ENCODE measurements at places on chromosomes 1 and 21. TPM values are rescaled to one million over a fixed set of nuclear protein-coding genes. Genes with fewer than 3 reads are reported as not detected.

DNA sequence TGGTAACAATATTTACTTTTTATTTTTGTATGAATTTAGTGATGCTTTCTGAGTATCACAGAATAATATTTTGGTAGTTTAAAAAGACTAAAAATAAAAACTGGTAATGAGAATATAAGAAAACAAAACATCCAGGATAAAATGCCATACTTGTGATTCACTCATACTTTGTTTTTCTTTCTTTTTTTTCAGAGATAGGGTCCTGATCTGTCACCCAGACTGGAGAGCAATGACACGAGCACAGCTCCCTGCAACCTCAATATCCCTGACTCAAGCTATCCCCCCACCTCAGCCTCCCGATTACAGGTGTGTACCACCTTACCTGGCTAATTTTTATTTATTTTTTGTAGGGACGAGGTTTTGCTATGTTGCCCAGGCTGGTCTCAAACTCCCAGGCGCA, 64.2 kb upstream of the ADAM30 start:
- DNase-seq: no peak

- DNase-seq: no peak
Measured at GRCh38 chr1:2523191-2523890, 3.1 kb downstream of the PANK4 start.

CD84 gene
- not detected for total RNA-seq

PRAMEF20 gene
- total RNA-seq: not detected

CLEC20A gene
- not detected for total RNA-seq

DNA sequence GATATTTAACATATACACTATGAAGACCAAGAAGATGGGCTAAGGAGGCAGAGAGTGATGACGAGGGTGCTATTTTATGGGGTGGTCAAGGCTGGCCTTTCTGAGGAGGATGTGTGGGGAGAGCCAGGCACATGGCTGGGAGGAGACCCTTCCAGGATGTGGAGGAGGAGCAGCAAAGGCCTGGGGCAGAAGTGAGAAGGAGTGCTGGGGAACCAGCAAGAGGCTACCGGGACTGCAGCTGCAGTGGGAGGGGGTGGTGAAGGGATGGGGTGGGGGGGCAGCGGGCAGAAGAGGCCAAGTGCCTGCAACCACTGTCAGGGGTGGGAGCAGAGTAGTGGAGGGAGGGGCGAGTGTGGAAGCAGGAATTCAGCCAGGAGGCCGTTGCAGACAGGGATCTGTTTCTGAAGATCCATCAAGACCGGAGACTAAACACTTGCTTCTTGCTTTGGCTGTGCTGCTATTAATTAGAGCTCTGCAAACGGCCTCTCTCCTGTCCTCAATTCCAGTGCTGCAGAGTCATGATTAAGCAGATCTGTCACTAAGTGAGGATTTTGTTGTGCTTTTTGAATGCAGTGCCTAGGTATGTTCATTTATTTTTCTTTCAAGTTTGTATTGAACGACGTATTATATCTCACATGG, 89.9 kb downstream of the IER5 start:
- DNase-seq: no peak

DNA sequence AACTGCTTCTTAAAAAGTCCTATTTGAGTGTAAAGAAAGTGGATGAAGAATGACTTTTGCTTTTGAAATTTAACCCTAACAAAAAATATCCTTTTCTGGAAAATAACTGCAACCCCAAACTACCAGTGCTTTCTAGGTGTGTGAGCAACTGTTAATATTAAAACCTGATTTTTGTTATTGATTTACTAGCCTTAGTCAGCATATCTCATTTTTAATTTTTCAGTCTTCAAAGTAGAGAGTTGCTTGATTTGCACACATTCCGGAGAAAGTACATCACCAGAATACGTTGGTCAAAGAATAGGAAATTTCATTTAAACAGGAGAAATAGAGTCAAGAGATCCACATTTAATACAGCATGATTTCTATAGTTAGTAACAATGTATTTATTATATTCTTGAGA, 141.8 kb upstream of the ADAMTS5 start:
- DNase-seq: no peak

DNA sequence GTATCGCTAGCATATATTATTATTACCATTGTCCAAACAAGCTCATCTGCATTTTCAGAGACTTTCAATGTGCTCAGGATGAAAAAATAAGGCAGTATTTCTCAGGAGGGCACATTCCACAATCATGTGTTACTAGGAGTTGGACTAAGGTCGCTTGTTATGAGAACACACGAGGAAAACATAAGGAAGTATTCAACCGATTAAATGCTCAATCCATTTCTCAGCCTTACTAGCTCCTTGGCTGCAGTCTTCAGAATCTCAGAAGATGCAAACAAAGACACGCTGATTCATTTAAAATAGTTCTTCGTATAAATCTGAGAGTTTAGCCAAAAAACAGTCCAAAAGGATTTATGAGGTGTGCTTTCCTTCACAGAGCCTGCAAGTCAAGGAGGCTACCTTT, 82.0 kb upstream of the JAK1 start:
- no peak for DNase-seq

DNA sequence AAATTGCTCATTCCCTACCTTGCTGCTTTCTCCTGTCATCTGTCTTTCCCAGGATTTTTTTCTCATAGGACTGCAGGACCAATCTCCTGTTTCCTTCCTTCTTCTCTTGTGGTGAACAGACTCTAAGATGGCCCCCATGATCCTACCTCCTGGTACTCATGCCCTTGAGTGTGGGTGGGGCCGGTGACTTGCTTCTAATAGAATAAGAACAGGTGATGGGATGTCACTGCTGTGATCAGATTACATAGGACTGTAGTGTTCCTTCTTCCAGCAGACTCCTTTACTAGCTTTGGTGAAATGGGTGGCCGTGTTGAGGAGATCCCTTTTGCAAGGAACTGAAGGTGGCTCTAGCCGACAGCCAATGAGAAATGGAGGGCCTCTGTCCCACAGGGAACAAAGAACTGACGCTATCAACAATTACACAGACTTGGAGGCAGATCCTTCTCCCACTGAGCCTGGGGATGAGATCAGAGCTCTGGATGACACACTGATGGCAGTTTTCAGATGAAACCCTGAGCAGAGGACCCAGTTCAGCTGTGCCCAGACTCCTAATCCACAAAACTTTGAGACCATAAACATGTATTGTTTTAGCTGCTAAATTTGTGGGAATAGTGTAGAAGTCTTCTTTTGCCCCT, 7.5 kb downstream of the GSTM3 start:
- no peak for DNase-seq

MAN1A2 gene
- 19.5 TPM for total RNA-seq

DNA sequence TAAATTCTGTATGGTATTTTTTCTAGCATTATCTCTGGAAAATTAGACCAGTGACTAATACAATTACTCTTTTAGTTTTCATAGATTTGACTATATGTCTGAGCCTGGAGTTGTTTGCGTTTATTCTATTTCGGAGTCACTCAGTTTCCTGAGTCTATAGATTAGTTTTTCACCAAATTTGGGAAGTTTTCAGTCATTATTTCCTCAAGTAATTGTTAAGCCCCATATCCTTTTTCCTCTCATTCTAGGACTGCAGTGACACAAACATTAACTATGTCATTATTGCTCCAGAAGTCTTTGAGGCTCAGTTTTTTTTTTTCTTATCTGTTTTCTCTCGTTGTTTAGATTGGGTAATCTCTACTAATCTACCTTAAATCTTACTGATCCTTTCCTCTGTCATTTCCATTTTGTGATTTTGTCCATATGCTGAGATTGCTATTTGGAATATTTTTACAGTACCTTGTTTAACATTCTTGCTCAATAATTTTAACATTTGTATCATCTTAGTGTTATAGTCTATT, 886.2 kb downstream of the LTN1 start:
- no peak for DNase-seq

GRCh38 chr1:203554071-203554470, 60.1 kb downstream of the OPTC start:
- no peak for DNase-seq

DNA sequence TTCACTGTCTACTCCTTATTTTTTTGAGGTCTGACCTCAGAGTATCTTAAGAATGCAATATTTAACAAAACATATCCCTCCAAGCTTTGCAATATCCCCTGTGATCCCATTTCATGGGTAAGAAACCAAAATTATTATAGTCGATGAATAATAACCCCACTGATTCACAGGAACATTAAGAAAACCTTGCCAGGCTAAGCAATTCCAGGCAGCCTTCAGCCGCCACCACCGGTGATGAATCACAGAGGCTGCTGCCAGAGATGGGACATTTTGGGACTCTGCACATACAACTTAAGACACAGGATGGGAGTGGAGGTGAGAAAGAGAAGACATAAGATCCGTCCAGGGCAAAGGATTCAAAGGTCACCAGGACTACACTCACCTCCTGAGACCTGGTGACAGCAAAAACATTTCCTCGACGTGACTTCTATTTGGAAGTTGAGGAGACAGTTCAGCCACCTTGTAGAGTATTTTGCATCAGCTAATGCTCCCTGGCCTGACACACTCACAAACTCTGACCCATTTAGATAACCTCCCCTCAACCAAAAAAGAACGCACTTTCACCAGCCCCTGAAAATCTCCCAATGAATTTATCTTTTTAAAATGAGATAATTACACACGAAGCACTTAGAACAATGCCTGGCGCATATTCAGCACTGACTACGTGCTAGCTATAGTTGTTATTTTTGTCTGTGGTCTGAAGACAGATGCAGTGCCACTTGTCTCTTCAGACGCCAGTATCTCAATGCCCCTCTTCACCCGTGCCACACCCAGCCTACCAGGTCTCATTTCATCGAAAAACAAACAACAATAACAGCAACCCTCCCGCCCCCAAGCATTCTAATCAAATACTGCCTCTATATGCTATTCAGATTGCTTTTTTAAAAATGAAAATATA, 17.8 kb upstream of the OVAAL start:
- DNase-seq: no peak

DNA sequence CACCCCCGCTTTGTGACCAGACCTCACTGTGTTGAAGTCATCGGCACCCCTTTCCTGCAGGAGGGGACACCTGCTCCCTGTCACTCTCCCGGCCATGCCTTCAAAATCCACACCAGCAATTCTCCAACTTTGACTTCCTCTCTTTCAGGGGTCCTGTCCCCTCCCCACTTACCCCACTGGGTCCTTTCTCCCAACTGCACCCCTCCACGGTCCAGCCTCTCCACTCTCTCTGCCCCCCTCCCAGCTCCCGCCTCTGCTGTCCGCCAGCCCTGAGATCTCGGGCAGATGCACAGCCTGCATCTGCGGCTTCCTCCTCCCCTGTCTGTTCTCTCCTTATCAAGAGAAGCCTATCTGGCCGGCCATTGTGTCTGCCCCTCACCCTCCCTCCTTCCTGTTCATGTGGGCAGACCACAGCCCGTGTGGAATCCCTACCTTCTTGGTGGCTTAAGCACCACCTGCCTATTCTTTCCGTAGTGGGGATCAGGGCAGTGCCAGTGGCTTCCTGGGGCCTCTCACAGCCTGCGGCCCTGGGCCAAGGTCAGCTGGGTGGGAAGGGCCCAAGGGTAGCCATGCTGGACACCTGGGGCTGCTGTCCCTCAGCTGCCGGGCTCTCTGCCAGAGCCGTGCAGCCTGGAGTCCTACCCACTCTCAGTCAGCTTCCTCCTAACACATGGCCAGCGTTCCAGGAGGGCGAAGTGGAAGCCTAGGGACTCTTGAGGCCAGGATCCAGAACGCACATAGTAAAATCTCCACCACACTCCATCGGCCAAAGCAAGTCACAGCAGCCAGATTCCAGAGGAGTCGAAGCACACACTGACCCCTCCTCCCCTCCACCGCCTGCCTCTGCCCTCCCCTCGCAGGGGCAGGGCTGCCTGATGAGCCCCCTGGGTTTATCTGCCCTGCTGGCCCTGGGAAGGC, 5.1 kb upstream of the HES4 start:
- DNase-seq: no peak

SAMSN1 gene
- not detected for total RNA-seq

FCRL2 gene
- not detected for total RNA-seq

GRCh38 chr1:207056673-207057072, 3.6 kb downstream of the PFKFB2 start:
- DNase-seq: no peak

- no peak for DNase-seq
Measured at GRCh38 chr1:198275597-198275996, 118.8 kb downstream of the NEK7 start.

DNA sequence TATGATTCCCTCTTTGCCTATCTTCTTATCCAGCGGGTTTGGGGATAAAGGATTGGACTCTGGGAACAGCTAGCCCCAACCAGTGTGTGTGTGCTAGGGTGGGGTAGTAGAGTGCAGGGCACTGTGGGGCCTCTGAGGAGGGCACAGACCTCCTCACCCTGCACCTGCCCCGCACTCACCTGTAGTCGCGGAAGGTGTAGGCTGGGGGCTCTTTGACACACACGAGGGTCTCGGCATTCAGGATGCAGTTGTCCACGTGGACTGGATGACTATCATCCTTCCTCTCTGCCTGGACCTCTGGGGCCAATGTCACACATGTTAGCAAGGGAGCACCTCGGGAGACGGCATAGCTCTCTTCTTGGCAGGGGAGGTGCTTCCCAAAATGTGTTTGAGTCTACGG, 8.0 kb upstream of the CLDN19 start:
- no peak for DNase-seq

DNA sequence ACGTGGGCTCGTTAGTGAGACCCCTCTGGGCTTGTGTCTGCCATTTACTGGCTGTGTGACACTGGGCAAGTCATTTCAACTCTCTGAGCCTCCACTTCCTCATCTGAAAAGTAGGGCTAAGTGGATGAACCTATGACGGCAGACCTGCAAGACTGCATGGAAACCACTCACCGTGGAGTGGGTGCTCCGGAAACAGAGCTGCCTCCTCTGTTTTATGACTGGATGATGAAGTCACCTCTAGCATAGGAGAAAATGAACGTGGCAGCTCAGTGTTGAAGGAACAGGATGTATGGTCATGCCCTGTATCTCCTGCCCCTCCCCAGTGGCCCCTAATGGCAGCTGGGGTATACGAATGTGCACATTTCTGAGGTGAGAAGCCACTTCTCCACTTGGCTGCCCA, 40.5 kb downstream of the STPG1 start:
- no peak for DNase-seq

GRCh38 chr1:161235957-161236775, 1.8 kb downstream of the NR1I3 start:
- no peak for DNase-seq

DNA sequence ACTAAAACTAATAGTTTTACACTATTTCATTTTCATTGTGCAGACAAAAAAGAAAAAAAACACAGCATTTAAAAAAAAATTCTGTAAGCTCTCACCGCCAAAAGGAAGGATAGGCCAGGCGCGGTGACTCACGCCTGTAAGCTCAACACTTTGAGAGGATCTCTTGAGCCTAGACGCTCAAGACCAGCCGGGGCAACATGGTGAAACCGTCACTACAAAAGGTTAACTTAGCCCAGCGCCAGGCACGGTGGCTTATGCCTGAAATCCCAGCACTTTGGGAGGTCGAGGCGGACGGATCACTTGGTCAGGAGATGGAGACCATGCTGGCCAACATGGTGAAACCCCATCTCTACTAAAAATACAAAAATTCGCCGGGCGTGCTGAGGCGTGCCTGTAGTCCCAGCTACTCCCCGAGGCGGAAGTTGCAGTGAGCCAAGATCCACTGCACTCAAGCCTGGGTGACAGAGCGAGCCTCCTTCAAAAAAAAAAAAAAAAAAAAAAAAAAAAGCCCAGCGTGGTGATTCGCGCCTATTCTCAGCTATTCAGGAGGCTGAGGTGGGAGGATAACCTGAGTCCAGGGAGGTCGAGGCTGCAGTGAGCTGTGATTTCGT, 14.3 kb upstream of the SPEN start:
- DNase-seq: peak; percentile 89

All from foreskin keratinocyte (primary cell).